ENCODE measurements at places on chromosomes 12 and 14. TPM values are rescaled to one million over a fixed set of nuclear protein-coding genes. Genes with fewer than 3 reads are reported as not detected.

Gene DEGS2
- total RNA-seq: not detected

Gene MEG3
- 7.2 TPM for total RNA-seq

Gene C1QL4
- total RNA-seq: not detected

Gene CBX5
- 61.5 TPM for total RNA-seq

DNA sequence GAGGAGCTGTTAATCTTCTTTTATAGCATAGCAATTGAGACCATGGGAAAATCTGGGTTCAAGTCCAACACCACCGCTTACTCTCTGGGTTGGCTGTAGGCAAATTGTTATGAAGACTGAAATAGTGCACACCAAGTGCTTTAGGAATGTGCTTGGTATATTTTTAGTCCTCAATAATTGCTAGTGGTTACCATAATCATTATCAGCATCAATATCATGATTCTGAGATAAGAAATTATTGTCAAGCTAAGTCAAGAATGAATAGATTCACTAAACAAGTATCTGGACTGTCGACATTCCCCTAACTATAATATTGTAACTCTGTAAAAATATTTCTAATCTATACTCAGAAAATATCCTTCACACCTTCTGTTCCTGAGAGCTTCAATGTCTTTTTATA, 48.5 kb downstream of the ANO4 start:
- DNase-seq: no peak

GRCh38 chr14:61315313-61315712, 6.1 kb upstream of the PRKCH start:
- DNase-seq: no peak

- no peak for DNase-seq
These were observed 16.1 kb downstream of the FGD6 start for GRCh38 chr12:95201056-95201670.

DNA sequence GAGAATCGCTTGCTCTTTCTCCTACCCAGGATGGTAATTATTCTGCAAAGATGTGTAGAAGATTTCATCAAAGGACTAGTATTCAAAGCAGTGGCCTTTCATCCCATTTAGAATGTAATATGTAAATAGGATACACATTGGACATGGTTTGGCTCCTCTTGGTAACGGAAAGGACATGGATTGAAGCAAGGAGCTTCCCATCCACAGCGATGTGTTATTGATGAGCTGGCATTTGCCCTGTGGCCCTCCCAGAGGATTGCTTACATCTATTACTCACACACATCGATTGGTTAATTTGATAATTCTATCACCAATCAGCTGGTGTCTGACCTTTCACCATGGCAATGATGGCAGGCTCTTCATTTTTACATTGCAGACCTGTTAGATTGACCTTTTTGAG, 458.4 kb downstream of the EGLN3 start:
- no peak for DNase-seq

DNA sequence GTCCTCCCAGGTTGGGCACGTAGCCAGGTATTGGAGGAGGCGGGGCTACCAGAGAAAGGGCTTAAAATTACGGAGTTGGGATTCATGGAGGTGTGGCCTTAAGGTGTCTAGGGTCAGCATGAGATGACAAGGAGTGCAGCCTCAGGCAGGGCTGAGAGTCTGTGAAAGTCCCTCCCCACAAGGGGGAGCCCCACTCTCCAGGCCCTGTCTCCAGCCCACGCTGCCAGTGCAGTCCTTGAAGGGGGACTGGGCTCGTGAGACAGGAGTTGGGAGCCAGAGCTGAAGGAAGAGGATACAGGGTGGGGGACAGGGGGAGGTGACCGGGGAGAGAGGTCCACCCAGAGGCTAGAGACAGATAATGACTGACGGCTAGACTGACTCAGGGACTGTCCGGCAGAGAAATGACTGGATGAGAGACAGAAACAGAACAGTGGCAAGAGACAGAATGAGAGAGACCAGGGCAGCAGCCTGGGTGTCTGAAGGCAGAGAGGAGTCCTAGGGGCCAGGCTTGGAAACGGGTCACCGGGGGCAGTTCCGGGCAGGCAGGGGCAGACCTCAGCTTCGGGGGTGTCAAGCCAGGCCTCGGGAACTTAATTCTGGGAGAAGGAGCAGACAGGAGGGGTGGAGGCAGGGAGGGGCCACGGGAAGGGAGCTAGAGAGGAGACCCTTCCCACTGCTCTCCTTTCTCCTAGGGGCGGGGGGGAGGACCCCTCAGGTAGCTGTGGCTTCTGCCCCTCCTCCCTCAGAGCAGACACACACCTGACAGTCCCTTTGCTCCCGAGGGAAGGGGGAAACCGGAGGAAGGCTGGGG, 970 bp downstream of the CDH24 start:
- DNase-seq: no peak

DNA sequence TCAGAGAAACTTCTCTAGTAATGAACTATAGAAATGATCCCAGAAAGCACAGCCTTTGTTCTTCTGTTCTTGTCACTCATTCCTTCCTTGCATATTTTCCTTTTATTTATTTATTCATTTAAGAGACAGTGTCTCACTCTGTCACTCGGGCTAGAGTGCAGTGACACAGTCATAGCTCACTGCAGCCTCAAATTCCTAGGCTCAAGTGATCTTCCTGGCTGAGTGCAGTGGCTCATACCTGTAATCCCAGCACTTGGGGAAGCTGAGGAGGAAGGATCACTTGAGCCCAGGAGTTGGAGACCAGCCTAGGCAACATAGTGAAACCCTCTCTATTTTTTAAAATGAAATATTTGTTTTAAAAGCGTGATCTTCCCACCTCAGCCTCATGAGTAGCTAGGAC, 11.5 kb downstream of the TECPR2 start:
- DNase-seq: no peak

- DNase-seq: no peak
These were observed 10.9 kb upstream of the TAC3 start for GRCh38 chr12:57027011-57027804.
